ENCODE measurements at places on chromosomes 6 and 20.

DNA sequence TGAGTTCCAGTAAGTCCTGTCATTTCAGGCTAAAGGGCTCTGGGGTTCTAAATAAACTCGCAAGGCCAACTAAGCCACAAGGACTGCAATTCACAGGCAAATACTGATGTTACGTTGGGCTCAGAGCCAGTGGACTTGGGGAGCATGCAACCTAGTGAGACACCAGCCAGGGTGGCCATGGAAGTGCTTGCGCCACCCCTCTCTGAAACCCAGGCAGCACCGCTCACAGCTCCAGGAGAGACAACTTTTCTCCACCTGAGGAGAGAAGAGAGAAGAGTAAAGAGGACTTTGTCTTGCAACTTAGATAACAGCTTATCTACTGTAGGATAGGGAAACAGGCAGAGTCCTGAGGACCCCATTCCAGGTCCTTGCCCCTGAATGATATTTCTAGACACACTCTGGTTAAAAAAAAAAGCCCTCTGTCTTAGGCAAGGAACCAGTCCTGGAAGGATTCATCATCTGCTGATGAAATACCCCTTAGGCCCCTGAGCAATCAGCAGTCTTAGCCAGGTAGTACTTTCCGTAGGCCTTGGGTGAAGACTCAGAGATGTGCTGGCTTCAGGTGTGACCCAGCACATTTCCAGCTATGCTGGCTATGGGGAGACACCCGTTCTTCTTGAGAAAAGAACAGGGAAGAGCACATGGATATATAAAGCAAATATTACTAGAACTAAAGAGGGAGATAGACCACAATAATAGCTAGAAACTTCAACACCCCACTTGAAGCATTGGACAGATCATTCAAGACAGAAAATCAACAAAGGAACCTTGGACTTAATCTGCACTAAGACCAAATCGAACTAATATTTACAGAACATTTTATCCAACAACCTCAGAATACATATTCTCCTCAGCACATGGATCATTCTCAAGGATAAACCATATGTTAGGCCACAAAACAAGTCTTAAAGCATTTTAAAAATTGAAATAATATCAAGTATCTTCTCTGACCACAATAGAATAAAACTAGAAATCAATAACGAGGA is 31.5 kb upstream of the TBC1D32 start:
- no peak for DNase-seq

GRCh38 chr20:63840405-63840828 is 9.4 kb upstream of the ZBTB46 start:
- no peak for DNase-seq

DNA sequence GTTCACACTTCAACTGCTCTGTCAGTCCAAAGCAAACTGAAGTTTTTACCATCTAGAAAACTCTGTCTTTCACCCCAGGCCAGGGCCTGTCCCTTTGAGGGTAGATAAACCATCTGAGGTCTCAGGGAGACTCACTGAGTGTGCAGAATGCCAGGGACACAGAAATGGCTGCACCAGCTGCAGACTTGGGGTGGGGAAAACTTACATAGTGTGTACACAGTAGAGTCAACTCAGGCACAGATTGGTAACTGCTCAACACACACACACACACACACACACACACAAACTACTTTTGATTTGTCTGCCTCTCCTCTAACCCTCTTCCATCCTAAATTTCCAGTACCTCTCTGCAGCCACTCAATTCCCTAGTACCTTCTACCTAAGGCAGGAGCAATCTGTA is 374.9 kb upstream of the JAG1 start:
- no peak for DNase-seq

DNA sequence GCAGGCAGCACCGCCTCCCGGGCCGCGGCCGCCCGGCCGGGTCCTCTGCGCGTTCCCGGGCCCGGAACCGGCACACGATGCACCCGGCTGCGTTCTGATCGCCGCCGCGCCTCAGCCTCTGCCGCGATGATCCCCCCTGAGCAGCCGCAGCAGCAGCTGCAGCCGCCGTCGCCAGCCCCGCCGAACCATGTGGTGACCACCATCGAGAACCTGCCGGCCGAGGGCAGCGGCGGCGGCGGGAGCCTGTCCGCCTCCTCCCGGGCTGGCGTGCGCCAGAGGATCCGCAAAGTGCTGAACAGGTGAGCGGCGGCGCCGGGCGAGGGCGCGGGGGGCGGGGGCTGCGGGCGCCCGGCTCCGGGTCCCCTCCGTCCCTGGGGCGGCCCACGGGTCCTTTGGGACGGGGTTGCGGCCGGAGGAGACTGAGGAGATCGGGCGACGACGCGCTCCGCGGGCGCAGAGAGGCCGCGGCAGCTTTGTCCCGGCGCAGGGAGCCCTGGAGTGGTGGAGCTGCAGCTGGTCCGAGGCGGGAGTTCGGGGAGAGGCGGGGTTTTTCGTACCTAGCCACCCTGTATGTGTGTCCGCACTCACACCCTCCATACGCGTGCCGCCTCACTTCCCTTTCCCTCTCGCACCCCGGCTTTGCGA is 659 bp downstream of the SLC35F1 start:
- DNase-seq: no peak

- DNase-seq: no peak
Measured at GRCh38 chr6:157905590-157906342, 75.9 kb upstream of the SYNJ2 start.

DNA sequence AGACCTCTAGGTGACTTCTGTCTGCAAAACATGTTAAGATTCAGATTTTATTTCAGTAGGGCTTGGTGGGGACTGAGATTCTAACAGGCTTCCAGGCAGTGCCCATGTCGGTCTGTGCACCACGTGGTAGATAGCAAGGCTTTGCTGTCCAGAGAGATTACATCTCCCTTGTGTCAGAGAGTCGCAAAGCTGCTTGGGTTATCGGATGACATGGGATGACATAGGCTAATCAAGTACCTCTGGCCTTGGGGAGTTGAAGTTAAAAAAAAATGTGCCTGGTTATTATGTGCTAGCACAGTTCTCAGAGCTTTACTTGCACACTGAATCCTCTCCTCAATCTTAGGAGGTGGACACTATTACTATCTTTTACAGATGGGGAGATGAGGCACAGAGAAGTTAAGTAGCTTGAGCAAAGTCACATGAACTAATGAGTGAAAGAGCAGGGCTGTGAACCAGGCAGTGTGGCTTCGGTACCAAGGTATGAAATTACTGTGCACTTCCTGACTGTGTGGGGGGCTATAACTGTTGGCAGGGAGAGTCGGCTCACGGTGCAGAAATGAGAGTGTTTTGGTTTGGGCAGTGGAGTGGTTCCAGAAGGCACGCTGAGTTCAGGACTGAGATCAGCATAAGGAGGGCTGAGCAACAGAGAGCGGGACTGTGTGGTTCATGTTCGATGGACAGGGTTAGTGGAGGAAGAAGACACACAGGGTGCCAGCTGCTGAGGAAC is 41.1 kb downstream of the FARS2 start:
- DNase-seq: no peak

GRCh38 chr20:22752324-22752723 is 168.0 kb upstream of the FOXA2 start:
- no peak for DNase-seq

- DNase-seq: no peak
Measured at GRCh38 chr6:106730718-106731117, 101.3 kb downstream of the QRSL1 start.

DNA sequence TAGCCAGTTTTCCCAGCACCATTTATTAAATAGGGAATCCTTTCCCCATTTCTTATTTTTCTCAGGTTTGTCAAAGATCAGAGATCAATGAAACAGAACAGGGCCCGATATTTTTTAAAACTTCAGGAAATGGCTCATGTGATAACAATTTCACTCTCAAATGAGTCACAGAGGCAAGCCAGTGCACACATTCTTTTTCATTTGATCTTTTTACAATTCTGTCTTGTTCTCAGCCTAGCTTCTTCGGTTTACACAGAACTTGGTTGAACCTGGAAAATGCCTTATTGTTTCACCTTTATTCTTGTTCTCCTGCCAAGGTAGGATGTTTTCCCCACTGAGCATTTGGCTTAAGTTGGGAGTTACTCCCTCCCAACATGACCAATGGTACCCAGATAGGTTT is 258.9 kb downstream of the COL12A1 start:
- DNase-seq: peak; percentile 23

GRCh38 chr6:1437553-1438406 is 48.4 kb downstream of the FOXF2 start:
- no peak for DNase-seq

- DNase-seq: peak; percentile 72
Measured at GRCh38 chr6:54646069-54646950, 200.3 kb upstream of the FAM83B start.

- no peak for DNase-seq
Measured at GRCh38 chr6:43250992-43251373, 7.7 kb downstream of the TTBK1 start.

GRCh38 chr6:25041485-25042035 is 105.8 kb upstream of the RIPOR2 start:
- no peak for DNase-seq

GRCh38 chr6:26420688-26421171 is 18.7 kb downstream of the BTN3A1 start:
- no peak for DNase-seq

- DNase-seq: no peak
Measured at GRCh38 chr6:109491207-109491938, 8.4 kb upstream of the ZBTB24 start.

DNA sequence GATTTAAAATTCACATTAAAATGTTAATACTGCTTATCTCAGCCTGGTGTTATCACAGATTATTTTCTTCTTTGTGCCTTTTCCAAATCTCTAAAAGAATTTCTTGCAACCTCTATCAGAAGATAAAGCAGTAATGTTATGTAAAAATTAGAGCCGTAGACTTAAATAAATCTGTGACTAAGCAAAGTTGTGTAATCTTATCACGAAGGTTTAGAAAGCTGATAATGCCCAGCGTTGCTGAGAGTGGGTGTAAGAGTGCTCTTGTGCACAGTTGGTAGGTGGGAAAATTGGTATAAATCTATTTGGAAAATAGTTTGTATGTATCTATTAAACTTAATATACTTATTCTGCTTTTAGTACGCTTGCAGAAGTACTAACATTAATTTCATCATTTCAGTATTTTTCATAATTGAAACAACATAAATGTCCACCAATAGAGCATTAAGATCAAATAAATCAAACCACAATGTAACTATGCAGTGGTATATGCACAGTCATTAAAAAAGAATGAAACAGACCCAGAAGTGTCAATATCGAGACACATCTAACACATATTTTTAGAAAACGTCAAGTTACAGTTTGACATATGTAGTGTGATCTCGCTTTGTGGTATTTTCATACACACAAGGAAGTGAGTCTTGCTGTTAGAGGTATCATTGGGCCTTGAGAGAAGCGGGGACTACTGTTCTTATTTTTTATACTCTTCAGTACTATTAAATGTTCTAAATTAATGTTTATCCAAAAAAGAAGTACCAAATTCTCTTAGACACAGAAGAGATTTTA is 54.4 kb upstream of the PBOV1 start:
- DNase-seq: no peak

DNA sequence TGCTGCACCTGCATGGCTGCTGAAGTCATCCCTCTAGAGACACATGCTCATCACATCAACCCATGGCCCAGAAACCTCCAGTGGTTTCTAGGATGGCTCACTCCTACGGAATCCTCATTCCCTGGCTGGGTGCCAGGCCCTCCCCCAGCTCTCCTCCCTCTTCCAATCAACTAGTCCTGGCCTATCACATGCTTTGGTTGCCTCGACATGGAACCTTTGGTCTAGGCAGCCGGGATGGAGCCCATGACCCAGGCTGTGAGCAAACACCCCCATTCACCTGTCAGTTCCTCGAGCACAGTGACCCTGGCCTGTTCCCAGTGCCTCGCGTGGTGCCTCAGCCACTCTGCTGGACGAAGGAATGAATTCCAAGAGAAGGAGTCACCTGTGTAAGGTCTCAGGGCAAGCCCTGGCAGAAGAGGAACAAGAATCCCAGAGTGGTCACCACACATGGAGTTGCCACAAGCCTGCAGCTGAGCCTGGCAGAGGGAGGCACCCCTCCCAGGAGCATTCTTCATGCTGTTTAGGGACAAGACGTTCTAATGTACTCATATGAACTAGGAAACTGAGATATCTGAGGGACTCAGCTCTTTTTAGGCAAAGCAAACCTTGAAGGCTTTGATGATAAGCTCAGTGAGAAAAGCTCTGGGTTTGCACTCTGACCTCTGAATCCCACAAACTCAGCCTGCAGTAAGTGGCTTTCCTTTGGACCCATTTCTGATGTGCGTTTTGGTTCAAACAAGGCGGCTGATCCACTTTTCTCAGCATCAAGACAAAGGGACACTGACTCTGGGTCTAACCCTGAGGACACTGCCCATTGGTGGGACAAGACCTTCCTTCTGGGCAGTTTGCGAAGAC is 40.2 kb downstream of the PPP1R3G start:
- no peak for DNase-seq

DNA sequence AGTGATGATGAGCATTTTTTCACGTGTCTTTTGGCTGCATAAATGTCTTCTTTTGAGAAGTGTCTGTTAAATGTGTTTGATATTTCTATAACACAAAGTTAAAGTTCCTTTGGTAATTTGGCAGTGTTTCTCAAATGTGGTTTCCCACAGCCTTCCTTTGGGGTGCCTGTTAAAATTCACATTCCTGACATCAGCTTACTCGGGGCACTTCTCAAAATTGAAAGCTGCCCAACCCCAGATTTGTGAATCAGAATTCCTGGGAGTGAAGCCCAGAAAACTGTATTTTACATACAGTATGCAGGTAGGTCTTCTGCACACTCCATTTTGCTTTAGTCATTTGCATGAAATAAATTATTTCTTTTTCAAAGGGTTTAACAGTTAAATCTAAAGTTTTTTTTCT is 207.9 kb downstream of the GMPR start:
- DNase-seq: no peak

GRCh38 chr6:8736156-8736895 is 301.0 kb upstream of the SLC35B3 start:
- no peak for DNase-seq

GRCh38 chr6:54426995-54427394 is 118.8 kb downstream of the TINAG start:
- DNase-seq: no peak

- no peak for DNase-seq
Measured at GRCh38 chr20:57682184-57683101, 27.4 kb downstream of the PMEPA1 start.

- DNase-seq: no peak
Measured at GRCh38 chr20:40849456-40849855, 160.4 kb upstream of the MAFB start.

DNA sequence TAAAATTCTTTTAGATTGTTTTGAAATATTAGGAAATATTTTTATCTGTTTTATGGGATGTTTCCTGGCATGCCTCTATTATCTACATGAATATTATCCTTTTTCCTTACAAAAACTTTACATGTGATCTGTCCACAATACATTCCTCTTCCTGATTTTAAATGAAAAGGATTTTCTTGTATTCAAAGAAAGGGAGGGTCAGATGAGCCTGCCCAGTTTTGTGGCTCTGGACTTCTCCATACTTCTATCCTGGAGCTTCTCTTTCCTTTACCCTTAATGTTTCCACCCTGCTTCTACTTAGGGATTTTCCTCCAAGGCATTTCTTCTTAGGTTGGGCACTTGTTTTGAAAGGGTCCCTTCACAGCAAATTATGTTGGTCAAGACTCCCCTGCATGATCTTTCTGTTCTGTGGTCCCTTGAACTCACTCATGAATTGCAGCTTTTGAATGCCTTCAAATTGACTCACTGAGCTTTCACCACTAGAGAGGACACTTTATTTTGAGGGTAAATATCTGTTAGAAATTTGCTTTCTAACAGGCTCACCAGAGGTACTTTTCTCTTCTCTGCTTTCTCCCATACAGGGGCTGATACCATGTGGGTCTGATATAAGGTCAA is 104.9 kb downstream of the CENPW start:
- DNase-seq: no peak

GRCh38 chr6:134628154-134628553 is 310.2 kb upstream of the SGK1 start:
- DNase-seq: no peak

Measured in AG04449 (cell line).